CD8-positive, alpha-beta T cell (primary cell): ENCODE measurements at places on chromosomes 2 and 18.

DNA sequence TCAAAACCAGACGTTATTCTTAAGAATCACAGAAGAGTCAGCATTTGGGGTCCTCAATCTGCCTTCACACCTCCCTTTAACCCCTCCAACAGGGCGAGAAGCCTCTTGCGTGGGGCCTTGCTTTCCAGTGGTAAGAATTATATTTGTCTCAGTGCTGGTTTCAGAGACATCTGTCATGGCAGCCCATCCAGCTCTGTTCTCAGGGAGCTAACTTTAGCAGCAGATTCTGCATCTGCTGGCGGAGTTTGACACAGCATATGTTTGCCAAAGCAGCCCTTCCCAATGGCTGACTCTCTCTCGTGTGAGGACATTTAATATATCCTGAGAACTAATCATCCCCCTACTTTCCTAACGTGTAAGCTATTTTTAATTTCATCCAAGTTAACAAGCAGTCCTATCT, 91.5 kb upstream of the BCL11A start:
- no peak for DNase-seq

DNA sequence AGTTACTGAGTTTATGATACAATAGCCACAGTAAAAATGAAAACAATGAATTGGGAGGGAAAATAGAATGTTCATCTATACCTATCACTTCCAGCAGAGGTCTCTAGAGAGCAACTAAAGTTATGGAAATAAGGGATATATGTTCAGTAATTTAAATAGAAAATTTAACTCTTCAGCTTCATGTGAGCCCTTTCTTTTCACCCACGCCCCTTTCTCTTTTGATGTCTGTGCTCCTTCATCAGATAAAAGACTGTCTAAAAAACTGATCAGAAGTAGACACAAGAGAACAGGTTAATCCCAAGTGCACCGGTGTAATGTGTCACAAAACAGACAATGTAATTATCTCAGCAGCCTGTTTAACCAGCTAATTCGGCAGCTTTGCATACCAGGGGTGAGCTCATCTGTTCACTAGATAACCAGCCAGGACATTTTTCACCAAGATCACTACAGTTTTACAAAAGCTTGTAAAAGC, 238.5 kb upstream of the ERBB4 start:
- DNase-seq = no peak

GRCh38 chr2:3460831-3461800, 58.2 kb downstream of the ADI1 start:
- DNase-seq = no peak

- DNase-seq = no peak
Measured at GRCh38 chr2:195658541-195658890, 1.5 kb downstream of the SLC39A10 start.

- DNase-seq = no peak
Measured at GRCh38 chr18:9765501-9765900, 57.4 kb downstream of the RAB31 start.

DNA sequence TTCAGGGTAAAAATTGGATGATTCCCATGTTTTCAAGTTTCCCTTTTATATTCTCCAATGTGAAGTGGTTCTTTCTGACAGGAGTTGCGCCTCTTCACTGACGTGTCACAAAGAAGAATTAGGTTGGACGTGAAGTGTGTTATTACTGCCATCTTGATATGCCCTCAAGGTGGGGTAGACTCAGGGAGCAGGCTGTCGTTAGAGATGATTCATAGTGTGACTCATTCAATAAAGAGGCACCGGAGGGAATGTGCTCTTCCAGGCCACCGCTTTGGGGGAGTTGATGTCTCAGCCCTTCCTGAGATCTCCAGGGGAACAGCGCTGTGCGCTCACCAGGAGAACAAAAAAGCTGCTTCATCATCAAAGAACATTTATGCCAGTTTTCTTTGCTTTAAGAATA, 3.6 kb upstream of the DGKD start:
- DNase-seq = no peak
